ENCODE measurements at places on chromosomes 2 and 18. TPM values are rescaled to one million over a fixed set of nuclear protein-coding genes. Genes with fewer than 3 reads are reported as not detected.

The FBXO36 gene
- 0.71 TPM for total RNA-seq

The SF3B6 gene
- 143 TPM for total RNA-seq

The CDKL4 gene
- not detected for total RNA-seq

The SLC9A2 gene
- not detected for total RNA-seq

The DSG1 gene
- total RNA-seq, result not detected

The NAGK gene
- total RNA-seq, result 67.1 TPM

The CYBRD1 gene
- total RNA-seq, result 4.7 TPM

The FANCL gene
- 26.3 TPM for total RNA-seq

DNA sequence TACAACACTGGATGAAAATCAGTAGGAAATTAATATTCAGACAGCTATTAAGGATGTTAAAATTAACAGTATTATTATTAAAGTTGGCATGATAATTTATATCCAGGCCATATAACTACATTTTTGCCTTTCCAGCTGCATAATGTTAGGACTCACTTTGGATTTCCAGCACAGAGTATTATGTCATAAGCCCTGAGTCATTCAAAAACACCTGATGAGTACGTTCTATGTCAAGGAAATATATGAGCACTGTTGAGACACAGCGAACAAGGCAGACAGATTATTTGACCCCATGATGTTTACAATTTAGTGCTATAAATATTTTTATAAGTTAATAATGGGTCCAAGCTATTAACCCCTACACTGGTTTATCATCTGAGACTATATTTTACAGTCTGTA is 59.8 kb upstream of the RIT2 start:
- DNase-seq, result no peak

DNA sequence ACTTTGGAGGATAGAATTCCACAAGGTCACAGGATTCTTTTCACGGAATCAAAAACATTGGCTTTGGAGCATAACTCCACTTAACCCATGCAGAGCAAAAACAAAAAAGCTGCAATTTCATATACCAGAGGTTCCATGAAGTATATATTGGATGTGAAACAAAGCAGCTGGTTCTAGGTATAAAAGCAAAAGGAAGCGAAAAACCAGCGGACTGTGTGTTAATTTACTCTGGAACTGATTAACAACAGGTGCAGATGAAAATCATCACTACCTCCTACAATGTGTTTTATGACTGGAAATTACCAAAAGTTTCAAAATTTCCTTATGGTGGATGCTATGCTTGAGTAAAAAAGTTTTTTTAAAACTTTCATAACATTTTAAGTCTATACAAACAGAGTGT is 54.4 kb upstream of the LINC00305 start:
- no peak for DNase-seq

DNA sequence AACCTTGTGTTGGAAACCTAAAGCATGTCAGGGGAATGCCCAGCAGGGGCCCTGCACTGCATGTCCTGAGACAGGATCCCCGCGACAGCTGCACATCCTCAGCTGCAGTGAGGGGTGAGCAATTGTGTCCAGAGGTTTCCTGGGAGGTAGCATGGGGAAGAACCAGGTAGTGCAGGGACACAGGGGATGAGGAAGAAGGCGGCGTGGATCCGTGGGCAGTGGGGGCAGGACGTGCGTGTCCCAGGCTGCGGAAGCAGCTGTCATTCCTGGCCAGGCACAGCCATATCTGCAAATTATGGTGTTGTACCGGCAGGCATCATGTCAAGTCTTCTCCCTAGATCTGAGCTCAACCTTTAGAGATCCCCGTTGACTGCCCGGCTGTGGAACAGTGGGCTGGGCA is 238.2 kb upstream of the MYT1L start:
- DNase-seq, result no peak

GRCh38 chr2:7007846-7008741 is 90.9 kb downstream of the RNF144A start:
- peak; percentile 52 for DNase-seq

- no peak for DNase-seq
These were observed 48.8 kb downstream of the FAM178B start for GRCh38 chr2:96937586-96937985.

GRCh38 chr2:85257359-85257969 is 70.3 kb downstream of the TGOLN2 start:
- DNase-seq, result no peak

DNA sequence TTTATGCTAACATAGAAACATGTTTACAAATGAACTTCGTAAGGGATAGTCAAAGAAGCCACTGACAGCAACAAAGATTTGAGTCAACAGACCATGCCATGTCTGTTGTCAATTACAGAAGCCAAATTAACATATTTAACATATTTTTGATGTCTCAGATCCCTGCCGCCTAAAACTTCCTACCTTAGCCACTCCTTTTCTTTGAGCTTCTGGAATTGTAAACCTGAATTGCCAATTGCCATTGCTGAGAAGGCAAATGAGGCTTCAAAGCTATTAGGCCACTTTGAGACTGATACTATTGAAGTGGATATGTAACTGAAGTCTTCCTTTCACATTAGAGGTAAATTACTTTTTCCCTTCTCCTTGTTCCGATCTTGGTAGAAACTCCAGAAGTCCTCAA is 66.0 kb upstream of the DSEL start:
- no peak for DNase-seq

- no peak for DNase-seq
These were observed 387.7 kb downstream of the STK39 start for GRCh38 chr2:167859676-167860075.

- no peak for DNase-seq
These were observed 7.8 kb upstream of the UGT1A9 start for GRCh38 chr2:233663911-233664310.

GRCh38 chr2:221203856-221204255 is 368.2 kb downstream of the EPHA4 start:
- no peak for DNase-seq

- DNase-seq, result peak; percentile 21
These were observed 5.6 kb upstream of the SMIM21 start for GRCh38 chr18:75433098-75433497.

GRCh38 chr2:64493788-64494187 is 30.3 kb upstream of the AFTPH start:
- DNase-seq, result no peak

DNA sequence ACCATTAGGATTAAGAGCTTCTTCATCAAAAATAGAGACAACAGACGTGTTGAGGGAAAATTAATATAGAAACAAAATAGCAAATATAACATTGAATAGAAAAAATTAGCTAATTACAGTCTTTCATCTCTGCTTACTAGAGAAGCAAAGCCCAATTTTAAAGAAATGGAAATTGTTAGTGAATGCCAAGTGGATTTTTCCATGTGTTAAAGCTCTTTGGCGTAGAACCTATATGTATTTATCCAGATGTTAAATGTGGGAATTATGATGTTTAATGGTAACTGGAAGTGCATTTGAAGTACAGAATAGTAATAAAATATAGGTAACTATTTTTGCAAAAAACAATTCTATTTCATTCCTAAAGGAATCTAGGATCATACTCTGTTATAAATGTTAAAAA is 212.0 kb upstream of the COL3A1 start:
- DNase-seq, result no peak

- DNase-seq, result peak; percentile 23
These were observed 105.8 kb upstream of the TWIST2 start for GRCh38 chr2:238742066-238742465.

DNA sequence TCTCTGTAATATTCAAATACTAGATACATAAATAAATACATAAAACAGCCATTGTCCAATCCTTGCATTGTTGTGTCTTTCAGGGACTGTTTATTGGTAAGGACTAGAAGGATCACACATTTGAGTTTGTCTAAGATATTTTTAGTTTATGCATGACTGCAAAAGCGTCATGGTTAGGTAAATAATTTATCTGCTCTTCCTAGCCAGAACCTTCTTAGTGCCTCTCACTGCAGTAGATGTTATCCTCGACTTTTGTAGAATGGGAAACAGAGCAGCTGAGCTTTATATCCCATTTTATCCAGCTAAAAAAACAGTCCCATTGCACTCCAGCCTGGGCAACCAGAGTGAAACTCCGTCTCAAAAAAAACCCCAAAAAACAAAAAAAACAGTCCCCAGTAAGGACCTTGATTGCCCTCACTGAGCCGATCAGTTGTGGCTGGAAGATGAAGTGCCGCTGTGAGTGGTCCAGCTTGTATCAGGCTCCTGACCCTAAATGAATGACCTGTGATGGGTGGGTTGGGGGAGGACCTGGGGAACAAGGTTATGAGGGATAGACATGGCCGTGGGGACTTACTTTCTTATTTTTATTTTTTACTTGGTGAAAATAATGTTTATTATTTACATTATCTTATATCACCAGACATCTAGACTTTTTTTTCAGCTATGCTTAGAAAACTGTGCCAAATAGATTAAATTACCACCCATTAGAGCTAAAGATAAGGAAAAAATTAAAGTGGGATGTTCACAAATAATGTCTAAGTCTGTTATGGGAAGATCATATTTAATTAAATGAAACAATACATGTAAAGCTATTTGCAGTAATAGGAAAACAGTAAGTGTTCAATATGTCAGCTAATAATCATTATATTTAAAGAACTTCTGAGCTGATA is 10.9 kb upstream of the ADAM23 start:
- DNase-seq, result no peak

DNA sequence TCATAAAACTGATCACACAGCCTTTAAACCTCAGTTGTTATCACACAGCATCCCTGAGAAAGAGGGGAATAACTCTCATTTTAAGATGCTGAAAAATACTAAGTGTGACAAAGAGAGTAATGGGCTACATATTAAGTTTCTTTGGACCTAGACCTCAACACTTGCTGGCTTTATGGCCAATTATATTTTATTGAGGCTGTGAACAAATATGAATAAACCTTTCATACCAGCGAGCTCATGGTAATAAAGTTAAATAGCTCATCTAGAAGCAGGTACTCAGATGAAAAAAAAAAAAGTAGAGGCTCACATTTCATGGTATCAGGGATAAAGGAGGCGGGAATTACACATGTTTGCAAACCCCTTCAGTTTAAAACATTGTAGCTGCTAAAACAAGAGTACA is 75.7 kb downstream of the DOCK10 start:
- DNase-seq, result no peak

GRCh38 chr2:135183822-135184221 is 131.7 kb downstream of the RAB3GAP1 start:
- DNase-seq, result no peak

GRCh38 chr2:235005603-235006259 is 53.9 kb downstream of the SH3BP4 start:
- no peak for DNase-seq

DNA sequence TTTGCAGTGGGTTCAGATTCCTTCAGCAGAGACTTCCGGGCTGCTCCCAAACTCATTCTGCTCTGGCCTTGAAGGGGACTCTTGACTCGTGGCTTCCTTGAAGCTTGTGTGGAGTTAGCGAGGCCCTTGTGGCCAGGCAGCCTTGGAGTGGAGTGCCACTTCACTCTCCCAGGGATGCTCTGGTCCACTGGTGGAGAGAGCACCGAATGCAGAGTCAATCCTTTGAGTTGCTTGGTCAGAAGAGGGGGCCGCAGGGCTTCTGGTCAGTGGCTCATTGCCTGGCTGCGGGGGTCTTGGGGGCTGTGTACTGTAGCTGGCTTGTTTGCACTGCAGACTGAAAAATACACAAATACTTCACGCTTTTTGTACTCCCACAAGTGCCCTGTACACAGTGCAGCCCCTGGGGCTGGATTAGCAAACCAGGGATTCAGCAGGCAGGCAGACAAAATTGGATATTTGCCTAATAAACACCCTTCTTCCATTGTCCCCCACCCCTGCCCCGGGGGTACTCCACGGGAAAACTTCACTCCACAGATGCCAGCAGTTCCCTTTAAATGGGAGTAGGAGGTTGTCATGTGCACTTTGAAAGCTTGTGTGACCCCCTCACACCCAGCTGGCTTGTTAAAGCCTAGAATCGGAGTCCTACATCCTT is 3.2 kb downstream of the GLI2 start:
- no peak for DNase-seq

Data from activated CD4-positive, alpha-beta T cell treated with anti-CD3 and anti-CD28 coated beads, Interleukin-2, amount 10 ng/mL, durations not matched to agents 24 days and 14 days (primary cell).